ENCODE measurements at places on chromosomes 3 and 15.

DNA sequence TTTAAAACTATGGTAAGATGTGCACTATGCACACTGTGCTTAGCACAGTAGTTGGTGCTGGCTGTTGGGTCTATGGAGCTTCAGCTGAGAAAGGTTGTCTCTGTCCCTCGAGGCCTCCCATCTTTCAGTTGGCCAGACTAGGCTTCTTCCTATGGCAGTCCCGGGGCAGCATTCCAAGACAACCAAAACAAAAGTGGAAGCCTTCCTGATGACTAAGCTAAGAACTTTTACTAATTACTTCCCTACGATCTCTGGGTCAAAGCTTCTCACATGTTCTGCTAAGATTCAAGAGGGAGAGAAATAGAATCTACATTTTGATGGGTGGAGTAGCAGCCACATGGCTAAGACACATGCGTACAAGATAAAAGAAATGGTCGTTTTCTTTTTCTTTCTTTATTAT lies 342.8 kb downstream of the TUSC7 start:
- no peak for DNase-seq

- no peak for DNase-seq
Observed at GRCh38 chr15:68421115-68421551, 10.8 kb downstream of the ITGA11 start.

DNA sequence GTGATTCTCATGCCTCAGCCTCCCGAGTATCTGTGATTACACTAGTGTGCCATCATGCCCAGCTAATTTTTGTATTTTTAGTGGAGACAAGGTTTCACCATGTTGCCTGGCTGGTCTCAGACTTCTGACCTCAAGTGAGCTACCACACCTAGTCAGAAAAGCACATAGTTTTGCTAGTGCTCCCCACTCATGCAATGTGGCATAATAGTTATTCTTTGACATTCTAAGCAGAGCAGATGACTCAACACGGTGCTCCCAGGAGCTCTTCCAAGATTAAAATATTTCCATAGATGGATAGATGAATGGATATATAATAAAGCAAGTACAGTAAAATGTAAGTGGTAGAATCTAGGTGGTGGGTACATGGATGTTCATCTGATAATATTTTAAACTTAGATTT lies 53.1 kb upstream of the GK5 start:
- DNase-seq, result no peak

DNA sequence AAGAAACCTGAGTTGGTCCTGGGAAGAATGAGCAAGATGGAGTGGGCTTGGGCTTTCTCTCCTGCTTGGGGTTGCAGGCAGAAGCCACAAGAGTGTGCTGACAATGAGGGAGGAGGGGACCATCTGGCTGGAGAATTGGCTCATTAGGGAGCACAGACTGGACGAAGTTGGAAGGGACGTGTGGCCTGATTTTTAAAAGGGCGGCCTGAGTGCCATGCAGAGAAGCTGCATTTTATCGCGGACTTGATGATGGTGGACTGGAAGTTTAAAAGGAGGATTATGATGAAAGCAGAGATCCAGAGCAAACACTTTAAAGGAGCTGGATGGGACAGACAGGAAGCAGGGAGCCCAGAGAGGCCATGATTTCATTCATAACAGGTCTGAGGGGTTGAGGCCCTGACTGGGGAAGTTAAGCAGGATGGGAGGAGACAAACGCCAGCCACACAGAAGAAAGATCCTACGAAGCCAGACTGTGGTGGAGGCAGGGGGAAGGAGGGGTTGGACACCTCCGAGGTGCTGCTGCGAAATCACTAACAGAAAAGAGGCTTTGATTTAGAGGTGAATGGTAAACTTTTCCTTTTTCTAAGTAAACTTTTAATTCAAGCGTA lies 23.6 kb downstream of the TLNRD1 start:
- no peak for DNase-seq

DNA sequence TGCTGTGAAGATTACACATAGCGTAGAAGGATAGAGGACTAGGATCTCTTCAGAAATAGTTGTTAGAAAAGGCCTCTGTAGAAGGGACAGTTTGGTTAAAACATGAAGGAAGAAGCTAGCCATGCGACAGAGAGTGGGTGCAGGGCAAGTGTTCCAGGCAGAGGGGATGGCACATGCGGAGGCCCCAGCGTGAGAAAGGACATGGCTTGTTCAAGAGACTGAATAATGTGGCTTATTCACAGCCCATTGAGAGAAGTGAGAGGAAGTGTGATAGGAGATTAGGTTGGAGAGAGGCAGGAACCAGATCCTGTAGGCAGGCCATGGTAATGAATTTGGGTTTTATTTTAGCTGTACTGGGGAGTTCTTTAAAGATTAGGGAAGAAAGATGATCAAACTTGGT lies 56.4 kb downstream of the NEO1 start:
- DNase-seq, result no peak

- DNase-seq, result no peak
Observed at GRCh38 chr3:10870296-10870695, 54.3 kb downstream of the SLC6A11 start.

GRCh38 chr3:193816656-193817311 lies 223.8 kb downstream of the OPA1 start:
- no peak for DNase-seq

DNA sequence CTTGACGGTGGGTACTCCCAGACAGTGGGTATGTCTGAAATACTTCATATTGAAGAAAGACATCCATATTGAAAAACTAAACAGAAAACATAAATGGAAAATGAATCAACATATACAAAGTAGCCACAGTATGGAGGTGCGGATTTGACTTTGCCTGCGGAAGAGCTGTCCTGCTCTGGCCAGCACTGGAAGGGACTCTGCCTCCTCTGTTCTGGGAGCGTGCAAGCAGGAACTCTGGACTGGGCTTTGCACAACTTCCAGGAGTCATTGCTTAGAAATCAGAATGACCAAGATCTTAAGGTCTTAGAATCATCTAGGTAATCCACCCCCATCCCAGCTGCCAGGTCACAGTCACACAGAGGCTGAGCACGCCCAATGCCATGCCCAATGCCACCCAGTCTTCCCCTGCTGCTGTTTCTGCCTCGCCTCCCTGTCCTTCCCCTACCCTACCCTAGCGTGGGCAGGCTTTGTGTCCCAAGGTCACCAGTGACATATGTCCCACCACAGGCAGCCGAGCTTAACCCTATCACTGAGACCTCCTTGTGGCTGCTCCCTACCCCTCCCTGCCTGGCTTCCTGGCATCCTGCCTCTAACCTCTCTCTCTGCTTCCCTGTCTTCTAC lies 36.3 kb downstream of the CDC25A start:
- no peak for DNase-seq

GRCh38 chr3:150107429-150108175 lies 136.9 kb upstream of the PFN2 start:
- no peak for DNase-seq

DNA sequence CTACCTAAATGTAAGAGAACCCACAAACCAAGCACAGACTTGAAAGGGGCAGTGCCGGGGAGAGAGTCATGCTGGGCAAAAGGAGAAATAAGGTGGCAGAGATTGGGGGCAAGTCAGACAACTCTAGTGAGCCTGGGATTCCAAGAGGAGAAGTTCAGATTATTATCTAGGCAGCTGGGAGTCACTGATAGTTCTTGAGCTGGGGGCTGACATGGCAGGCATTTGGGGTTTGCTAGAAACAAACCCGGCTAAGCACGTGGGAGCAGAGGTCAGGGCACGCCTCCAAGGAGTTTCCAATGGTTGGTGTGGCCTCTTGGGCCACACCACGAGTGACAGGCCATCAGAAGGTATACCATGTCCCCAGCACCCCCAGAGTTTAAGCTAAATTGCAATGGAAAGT lies 27.6 kb downstream of the SLC6A6 start:
- DNase-seq, result no peak
